ENCODE measurements at places on chromosomes 2 and 18.

DNA sequence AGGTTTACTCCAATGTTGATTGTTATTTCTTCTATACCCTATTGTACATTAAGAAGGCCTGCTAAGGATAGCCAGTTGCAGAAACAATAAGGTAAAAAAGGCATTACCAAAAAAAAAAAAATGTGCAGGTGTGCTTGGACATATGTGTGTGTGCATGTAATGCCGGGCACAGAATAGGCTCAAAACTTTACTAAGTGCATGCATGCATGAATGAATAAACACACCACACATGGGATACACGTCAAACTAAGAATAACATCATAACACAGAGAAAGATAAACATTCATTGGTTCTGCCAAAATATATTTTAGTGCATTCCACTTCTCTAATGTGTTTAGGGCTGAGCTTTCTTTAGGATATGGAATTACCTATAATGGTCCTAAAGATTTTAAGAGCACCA lies 298.2 kb downstream of the TCF4 start:
- DNase-seq, result no peak

- DNase-seq, result no peak
These were observed 105.9 kb upstream of the ST6GAL2 start for GRCh38 chr2:106991866-106992265.

GRCh38 chr18:3839581-3839981 lies 389.6 kb downstream of the TGIF1 start:
- no peak for DNase-seq

GRCh38 chr2:238456970-238457926 lies 30.5 kb downstream of the ASB1 start:
- DNase-seq, result no peak

GRCh38 chr2:83633423-83633822 lies 825.7 kb downstream of the SUCLG1 start:
- no peak for DNase-seq

DNA sequence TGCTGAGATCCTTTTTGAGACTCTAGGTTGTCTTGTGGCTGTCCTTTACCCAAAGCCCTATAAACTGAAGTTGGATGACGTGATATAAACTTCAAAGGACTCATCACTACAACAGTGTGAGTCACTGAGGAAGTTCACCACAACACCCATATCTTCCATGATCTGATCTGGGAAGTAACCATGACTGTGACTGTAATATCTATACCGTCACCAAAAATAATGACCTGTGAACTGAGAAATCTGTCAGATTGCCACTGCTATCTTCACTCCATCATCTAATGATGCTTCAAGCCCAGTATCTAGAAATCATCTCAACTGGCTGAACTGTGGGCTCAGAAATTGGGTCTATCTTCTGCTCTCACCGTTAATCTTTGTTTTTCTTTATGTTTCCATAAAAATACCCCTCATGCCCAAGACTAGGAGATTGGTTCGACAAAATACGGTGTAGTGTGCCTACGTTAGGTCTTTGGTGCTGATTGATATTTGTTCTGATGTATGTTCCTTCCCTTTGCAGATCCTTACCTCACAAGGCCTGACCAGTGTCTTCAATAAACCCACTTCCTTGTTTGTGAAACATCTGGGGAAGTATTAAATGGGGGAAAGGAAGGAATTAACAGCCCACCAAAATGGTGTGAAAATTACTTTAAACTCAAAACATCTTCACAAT lies 78.2 kb downstream of the MYL12B start:
- no peak for DNase-seq

- DNase-seq, result no peak
These were observed 495.8 kb downstream of the NRXN1 start for GRCh38 chr2:50535971-50536759.

- DNase-seq, result no peak
These were observed 392.4 kb downstream of the ZNF516 start for GRCh38 chr18:76102626-76103025.

GRCh38 chr18:76875390-76876325 lies 53.3 kb downstream of the ZNF236 start:
- DNase-seq, result peak; percentile 24

- DNase-seq, result no peak
These were observed 48.8 kb downstream of the RABL2A start for GRCh38 chr2:113675875-113676274.
